ENCODE measurements at places on chromosomes 11 and 22. TPM values are rescaled to one million over a fixed set of nuclear protein-coding genes. Genes with fewer than 3 reads are reported as not detected.

Gene PNPLA5
- not detected for total RNA-seq

Gene CDC42BPG
- total RNA-seq: not detected

DNA sequence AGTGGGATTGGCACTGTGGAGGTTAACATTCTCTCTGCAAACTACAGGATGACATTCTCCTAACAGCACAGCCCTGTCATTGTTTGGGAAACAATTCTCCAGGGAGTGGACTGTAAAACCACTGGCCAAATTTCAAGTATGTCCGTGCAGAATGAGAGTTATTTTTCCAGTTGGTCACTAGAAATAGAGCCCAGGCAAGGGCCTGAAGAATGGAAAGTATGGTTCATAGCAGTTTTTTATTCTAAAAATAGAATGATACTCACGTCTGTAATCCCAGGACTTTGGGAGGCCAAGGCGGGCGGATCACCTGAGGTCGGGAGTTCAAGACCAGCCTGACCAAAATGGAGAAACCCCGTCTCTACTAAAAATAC, 39.0 kb upstream of the CD44 start:
- DNase-seq: peak; percentile 98

DNA sequence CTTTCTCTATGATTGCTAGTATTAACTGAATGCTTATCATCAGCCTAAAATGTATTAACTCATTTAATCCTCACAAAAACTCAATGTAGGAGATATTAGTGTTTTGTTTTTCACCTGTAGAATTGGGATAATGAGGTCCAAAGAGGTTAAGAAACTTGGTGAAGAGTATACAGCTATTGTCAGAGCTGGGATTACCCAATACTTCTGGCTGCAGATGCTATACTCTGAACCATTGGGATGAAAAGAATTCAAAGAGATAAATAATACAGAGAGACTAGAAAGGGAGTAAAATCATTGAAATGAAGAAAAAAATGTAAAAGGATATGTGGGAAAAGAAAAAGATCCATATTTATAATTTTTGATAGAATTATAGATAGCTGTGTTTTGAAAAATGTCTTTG, 137.1 kb downstream of the TRPC6 start:
- peak; percentile 56 for DNase-seq

Gene SYT7
- 1.5 TPM for total RNA-seq

Measured in GM23248 (cell line).